ENCODE measurements at places on chromosomes 3 and 15.

GRCh38 chr3:139540651-139541531 is 1.3 kb upstream of the RBP1 start:
- DNase-seq: no peak

DNA sequence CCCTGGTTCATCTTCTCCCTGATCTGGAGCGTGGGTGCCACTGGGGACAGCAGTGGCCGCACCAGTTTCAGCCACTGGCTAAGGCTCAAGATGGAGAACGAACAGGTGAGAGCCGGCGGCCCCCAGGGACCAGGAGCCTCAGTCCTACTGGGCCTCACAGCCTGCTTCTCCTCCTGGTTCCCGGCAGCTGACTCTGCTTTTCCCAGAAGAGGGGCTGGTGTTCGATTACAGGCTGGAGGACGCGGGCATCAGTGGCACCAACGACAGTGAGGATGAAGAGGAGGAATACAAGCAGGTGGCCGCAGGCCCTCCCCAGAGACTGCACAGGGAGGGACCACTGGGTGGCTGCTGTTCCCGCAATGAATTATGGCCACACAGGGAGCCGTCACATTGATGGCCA is 54.4 kb downstream of the DNAH1 start:
- DNase-seq: no peak

DNA sequence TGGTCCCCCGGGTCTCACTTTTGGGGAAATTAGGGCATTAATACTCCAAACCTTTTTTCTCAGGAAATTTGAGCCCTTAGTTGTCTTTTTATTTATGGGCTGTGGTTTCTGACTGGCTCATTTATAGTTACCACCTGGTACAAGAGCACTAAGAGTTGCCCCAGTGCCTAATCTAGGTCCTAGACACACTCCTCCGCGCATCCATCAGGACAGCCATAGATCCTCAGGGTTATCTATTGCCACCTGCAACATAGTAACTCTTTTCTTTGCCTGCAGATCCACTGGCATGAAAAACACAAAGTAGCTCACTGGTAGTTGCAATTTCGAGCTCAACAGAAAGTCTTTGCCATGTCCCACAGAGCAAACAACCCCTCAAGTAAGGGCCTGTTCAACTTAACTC is 576.4 kb upstream of the ROBO2 start:
- no peak for DNase-seq

DNA sequence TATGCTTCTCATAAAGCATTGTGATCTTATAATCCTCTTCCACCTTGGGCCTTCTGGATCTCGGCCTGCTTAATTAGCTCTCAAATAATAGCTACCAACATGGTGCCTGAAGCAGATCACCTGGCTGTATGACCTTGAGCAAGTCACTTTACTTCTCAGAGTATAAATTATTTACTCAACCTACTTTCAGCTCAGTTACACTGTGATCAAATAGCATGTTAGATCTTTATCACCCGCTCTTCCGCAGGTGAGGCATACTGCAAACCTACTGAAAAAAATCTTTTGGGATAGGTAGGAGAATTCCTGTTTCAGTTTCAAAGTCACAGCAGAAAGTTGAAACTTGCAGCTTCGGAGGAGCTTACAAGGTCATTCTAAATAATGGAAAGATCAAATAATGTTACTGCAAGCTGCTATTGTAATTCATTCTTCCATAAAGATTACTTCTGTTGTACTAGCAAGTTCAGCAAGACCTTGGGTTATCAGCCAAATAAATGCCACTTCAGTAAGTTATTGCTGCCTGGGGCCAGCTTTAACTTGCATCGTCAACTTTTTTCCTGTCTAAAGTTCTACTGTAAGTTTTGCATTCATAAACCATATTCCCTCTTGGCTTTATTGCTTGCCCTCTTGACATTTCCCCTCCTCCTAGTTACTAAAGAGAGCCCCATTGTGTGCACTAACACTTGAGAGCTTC is 268.4 kb upstream of the ATP11B start:
- no peak for DNase-seq

- DNase-seq: no peak
Observed at GRCh38 chr15:43085921-43086320, 19.9 kb downstream of the UBR1 start.

GRCh38 chr3:195467641-195468390 is 25.0 kb upstream of the ACAP2 start:
- DNase-seq: no peak

- no peak for DNase-seq
Observed at GRCh38 chr15:101058735-101059134, 139.6 kb downstream of the LRRK1 start.

GRCh38 chr15:35496585-35496984 is 49.4 kb downstream of the DPH6 start:
- DNase-seq: no peak

- DNase-seq: no peak
Observed at GRCh38 chr3:17089314-17089700, 204.6 kb downstream of the PLCL2 start.
